AG10803 (cell line): ENCODE measurements at places on chromosomes 6 and 20.
A peak's percentile ranks its signal among the peaks of the same experiment; 100 is the strongest.

GRCh38 chr6:15421945-15422733, 176.3 kb downstream of the JARID2 start:
- no peak for DNase-seq

- no peak for DNase-seq
These were observed 133.2 kb upstream of the PTPN1 start for GRCh38 chr20:50376888-50377459.

- peak; percentile 13 for DNase-seq
These were observed 25.8 kb upstream of the SLC16A10 start for GRCh38 chr6:111061508-111061907.

DNA sequence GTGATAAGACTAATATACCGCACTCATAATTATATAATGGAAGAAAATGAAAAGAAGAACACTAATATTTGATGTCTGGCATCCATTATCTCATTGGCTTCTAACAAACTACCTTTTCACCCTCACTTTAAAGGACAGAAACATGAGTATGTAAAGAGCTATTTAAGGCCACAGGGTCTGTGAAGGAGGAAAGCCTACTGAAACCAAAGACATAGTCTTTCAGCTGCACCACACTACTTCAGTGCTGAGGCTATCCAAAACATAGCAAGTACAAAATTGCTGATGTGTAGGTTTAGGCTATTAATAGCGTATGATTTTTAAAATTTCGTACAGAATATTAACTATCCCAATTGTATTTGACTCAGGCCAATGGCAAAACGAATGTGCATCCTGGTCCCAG, 38.2 kb upstream of the SLC2A12 start:
- no peak for DNase-seq

- no peak for DNase-seq
These were observed 95.8 kb upstream of the STXBP5 start for GRCh38 chr6:147108259-147108910.

DNA sequence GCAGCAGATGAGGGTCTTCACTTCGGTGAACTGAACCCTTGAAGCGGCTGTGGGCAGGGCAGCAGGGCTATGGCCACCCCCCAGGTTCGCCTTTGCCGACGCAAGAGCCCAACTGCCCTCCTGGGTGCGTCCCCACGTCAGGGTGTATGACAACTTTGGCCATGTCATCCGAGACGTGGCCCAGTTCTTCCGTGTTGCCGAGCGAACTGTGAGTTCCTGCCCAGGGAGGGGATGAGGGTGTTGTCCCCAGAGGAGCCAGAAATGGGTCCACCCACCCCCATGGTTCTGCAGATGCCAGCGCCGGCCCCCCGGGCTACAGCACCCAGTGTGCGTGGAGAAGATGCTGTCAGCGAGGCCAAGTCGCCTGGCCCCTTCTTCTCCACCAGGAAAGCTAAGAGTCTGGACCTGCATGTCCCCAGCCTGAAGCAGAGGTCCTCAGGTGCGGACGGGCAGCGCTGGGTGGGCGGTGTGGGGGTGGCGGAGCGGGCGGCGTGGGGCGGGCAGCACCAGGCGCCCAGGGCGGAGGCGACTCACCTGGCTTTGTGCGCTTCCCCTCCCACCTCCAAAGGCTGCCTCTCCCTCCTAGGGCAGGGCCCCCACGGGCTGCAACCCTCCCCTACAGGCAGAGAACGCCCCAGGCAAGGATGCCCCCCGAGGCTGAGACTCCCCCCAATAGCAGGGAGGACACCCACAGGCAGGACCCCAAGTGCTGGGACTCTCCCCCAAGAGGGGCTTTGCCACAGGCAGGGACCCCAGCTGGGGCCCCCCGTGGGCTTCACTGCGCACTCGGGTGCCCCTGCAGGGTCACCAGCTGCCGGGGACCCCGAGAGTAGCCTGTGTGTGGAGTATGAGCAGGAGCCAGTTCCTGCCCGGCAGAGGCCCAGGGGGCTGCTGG, 6.2 kb upstream of the TNFRSF6B start:
- no peak for DNase-seq

DNA sequence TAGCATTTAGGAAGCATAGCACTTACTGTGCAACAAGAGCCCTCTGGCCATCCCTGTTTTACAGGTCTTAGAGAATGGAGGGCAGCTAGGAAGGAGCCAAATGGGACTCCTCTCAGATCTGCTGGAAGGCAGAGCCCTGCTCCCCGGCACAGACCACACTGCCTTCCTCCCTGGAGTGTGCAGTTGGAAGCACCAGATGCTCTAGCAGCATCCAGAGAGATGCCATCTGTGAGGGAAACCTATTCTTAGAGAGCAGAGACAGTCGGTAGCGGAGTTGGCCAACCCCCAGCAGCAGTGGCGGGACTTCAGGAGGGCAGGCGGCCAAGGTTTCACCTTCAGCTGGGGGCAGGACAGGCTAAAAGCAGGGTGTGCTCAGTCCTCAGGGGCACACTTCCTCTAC, 16.7 kb upstream of the E2F1 start:
- no peak for DNase-seq

DNA sequence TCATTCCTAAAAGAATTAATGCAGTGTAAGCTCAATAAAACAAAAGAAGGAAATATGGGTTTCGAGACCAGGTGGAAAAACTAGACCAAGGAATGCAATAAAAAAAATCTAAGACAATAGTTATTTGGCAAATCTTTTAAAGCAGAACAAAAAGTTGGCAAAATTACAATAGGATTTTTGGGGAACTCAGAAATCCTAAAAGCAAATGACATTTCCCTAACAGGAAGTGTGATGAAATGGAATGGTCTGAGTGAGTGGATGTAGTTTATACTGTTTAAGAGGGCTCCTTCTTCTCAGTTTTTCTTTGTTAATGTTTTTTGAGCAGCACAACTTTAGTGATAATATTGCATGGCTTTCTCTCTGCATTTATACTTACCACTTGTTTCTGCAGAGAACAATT, 190.0 kb downstream of the PLCB4 start:
- no peak for DNase-seq

DNA sequence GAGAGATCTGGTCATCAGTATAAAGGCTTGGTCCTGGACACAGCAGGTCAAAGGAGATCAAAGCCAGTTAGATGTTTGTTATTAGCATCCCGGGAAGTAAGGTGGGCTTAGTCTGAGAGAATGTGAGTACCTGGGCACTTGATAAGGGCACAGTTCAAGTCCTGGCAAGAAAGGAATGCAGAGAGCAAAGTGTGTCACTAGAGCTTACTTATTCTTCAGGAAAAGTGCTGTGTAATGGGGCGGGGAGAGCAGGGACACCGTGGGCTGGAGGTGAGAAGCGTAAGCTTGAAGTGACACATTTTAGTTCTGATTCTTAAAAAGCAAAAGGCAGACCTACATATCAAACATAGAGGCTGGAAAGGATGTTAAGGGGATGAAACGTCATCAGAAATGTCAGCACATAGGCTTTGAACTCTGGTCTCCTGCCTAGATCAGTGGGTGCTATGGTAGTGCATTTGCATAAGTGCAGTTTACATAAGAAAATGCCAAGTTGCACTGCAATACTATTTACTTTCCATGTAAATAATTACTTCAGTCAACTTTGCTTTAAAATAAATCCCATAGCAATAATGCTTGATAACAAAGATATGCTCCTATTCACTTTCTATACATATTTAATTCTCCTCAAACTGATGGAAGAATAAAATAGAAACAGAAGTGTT, 2.6 kb downstream of the SAMD5 start:
- no peak for DNase-seq

- no peak for DNase-seq
These were observed 319.8 kb downstream of the FRK start for GRCh38 chr6:115740907-115741306.

DNA sequence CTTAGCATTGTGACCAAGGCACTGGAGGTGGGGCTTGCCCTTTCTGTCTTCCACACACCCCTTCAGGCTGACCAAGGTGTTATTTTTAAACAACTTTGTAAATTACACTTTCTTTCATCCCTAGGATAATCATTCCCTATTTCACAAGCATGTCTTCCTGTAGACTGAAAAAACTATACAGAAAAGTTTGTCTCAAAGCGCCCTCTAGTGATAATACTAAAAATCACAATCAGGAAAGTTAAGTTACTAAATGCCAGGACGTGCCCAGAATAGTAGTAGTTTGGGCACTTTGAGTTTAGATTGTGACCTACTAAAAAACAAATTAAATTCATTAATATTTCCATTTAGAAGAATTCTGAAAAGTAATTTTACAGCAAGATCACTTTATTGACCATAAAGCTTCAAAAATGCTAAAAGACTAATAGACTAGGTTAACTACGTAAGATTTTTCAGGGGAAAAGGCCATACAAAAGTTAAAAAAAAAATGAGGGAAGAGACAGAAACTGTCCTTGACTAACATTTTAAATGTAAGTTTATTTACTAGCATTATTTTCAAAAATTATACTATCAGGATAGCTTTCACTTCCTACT, 123.3 kb upstream of the DUSP22 start:
- DNase-seq: peak; percentile 56

GRCh38 chr6:95572098-95572497, 5.2 kb upstream of the MANEA start:
- no peak for DNase-seq

GRCh38 chr20:38828514-38829295, 23.2 kb downstream of the PPP1R16B start:
- DNase-seq: no peak

DNA sequence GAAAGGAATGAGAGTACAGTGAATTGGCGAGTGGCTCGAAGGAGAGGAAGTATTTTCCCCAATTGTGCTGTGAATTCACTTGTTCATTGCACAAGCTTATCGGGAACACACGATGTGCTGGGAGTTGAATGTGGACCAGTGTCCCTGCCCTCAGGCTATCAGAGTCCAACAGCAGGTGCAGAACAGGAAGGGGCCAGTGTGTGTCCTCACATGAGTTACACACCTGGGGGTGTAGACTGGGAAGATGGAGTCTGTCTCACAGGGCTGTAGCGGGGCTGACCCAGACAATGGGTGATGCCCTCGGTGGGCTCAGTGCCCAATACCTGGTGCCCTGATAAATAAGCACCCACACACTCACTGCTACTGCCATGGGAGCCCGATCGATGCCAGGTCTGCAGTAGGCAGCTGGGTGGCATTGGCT, 14.4 kb downstream of the DUSP22 start:
- no peak for DNase-seq

GRCh38 chr6:47483853-47484546, 6.4 kb downstream of the CD2AP start:
- peak; percentile 37 for DNase-seq

- peak; percentile 57 for DNase-seq
These were observed 65.8 kb downstream of the PHACTR2 start for GRCh38 chr6:143743301-143744166.

DNA sequence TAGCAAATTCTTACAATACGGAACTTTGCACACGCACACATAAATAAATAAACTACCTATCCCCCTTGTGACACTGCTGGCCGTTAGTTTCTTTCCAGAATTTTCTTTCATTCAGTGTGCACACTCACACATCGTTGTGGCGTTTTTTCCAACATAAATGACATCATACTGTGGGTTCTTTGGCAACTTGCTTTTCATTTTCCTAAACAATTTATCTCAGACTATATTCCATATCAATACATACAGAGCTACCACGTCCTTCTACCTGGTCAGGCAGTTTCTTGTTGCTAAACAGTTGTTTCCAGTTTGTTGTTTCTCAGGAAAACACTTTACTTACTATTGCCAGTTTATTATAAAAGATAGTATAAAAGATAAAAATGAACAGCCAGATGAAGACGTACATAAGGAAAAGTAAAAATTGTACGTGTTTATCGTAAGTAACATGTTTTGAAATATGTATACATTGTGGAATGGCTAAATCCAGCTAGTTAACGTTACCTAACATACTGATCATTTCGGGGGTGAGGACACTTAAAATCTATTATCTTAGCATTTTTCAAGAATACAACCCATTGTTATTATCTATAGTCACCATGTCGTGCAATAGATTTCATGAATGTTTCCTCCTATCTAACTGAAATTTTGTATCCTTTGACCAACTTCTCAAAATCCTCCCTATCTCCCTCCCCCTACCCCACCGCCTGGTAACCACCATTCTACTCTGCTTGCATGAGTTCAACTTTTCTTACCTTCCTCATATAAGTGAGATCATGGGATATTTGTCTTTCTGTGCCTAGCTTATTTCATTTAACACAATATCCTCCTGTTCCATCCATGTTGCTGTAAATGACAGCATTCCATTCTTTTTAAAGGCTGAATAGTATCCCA, 1.2 kb upstream of the TP53RK start:
- no peak for DNase-seq

DNA sequence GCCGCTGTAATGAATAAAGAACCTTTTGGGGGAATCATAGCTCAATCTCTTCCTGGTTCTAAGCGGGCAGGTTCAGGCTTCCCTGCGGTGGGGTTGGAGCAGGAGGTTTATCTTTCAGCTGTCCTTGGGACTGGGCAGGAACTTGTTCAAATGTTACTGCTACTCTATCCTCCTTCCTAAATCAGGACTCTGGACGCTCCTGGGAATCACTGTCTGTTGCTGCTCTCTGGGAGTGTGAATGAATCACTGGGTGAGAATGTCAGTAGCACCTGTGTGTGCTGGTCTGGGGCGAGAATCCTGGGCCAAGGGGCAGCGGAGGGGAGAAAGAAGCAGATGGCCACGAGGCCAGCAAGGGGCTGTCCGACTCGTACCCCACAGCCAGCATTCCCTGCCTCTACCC, 65.4 kb upstream of the ZNFX1 start:
- no peak for DNase-seq

DNA sequence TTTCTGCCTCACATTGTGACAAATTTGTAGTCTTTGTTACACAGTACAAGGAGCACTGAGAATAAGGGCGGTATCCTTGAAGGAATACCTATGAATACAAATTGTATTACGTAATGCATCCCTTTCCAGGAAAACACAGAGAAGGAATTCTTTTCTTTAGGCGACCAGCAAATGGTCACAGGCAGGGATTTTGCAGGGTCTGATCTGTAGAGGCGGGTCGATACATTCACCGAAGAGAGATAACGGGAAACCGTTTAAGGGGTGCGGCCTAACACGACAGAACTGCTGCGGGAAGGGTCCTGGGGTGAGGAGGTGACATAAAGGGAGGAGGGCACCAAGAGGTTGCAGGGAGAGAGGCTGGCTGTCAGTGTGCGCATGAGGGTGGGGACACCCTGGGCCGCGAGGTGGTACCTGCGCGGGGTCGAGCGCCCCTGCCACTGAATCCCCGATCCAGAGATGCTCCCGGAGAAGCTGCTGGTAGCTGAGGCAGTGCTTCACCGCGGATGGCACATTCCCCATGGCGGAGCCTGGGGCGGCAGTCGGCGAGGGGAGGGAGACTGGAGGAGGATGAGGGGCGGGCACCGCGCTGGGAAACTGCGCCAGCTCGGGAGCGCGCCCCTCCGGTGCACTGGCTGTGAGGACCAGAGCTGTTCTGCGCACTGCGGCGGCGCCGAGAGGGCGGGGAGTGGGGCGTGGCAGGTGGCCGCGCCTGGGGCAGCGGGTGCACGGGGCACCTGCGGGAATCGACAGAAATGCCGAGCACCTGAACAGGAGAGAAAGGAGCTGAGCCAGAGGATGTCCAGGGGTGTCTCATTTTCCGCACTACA, at the start of gene HMGCLL1:
Gene HMGCLL1 (minus strand): TSS at position 656 of the 827 bp plus-strand sequence. CDS start 137 bp downstream, at position 519.
- DNase-seq: no peak
